Adrenal gland (tissue), 19 donors: ENCODE measurements at places on chromosomes 5 and 9. TPM values are rescaled to one million over a fixed set of nuclear protein-coding genes. Genes with fewer than 3 reads are reported as not detected.

CSF1R gene
- 17.9 TPM for polyA plus RNA-seq

JADE2 gene
- 25.7 TPM for polyA plus RNA-seq

SKP1 gene
- polyA plus RNA-seq: 121 TPM

NR2F1 gene
- polyA plus RNA-seq: 42.2 TPM

PKD2L2 gene
- polyA plus RNA-seq: 0.17 TPM

INSYN2B gene
- polyA plus RNA-seq: not detected

RASEF gene
- polyA plus RNA-seq: 1.1 TPM

FAM221B gene
- polyA plus RNA-seq: 0.07 TPM

ADRB2 gene
- polyA plus RNA-seq: 0.29 TPM

ARID3C gene
- not detected for polyA plus RNA-seq

SLC46A2 gene
- 0.40 TPM for polyA plus RNA-seq

ACTBL2 gene
- not detected for polyA plus RNA-seq

CNTRL gene
- 8.8 TPM for polyA plus RNA-seq

SERF1A gene
- polyA plus RNA-seq: 5.1 TPM

FCN1 gene
- polyA plus RNA-seq: 7.0 TPM

ORM2 gene
- polyA plus RNA-seq: 1.3 TPM

CYLC2 gene
- polyA plus RNA-seq: not detected

CDC25C gene
- 0.57 TPM for polyA plus RNA-seq

SHISAL2B gene
- polyA plus RNA-seq: not detected

LIX1 gene
- polyA plus RNA-seq: 0.03 TPM
